ENCODE measurements at places on chromosomes 6 and 20. TPM values are rescaled to one million over a fixed set of nuclear protein-coding genes. Genes with fewer than 3 reads are reported as not detected.
A peak's percentile ranks its signal among the peaks of the same experiment; 100 is the strongest.

Gene KIF6
- total RNA-seq = not detected

Gene TRIM15
- total RNA-seq = not detected

DNA sequence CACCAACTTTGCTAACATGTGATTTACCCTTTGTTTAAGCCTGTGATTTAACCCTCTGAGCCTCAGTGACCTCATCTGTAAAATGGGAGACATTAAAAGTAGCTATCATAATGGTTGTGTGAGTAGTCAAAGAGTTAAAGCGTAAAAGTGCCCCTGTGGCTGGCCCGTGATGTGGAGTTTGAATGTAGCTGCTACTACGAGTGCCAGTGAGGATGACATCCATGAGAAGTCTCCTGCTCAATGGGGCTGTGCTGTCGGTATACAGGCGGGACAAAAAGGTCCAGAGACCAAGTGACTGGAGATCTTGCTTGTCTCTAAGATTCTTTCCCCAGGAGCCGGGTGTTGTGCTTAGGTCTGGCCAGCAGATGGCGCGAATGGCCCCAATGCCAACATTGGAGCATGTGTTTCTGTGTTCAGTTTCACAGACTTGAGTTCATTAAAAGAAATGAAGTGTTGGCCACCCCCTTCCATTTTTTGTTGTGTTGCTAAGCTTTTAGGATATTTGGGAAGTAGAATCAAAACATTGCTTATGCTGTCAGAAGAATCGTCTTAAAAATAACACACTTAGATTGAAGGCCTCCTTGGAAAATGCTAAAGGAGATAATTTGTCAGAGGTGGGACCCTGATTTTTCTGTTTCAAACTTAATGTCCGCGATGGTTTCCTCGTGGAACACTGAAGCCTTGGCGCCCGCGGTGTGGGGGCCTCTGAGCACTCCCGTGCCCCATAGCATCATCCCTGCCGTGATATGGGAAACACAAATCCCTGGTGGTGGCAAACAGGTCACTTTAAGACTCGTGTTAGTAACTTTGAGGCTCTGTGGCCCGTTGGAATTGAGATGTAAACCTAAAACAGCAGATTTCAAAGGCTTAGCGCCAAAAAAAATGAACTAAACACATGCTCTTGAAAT is 9.3 kb upstream of the RBM38 start:
- DNase-seq = peak; percentile 61

DNA sequence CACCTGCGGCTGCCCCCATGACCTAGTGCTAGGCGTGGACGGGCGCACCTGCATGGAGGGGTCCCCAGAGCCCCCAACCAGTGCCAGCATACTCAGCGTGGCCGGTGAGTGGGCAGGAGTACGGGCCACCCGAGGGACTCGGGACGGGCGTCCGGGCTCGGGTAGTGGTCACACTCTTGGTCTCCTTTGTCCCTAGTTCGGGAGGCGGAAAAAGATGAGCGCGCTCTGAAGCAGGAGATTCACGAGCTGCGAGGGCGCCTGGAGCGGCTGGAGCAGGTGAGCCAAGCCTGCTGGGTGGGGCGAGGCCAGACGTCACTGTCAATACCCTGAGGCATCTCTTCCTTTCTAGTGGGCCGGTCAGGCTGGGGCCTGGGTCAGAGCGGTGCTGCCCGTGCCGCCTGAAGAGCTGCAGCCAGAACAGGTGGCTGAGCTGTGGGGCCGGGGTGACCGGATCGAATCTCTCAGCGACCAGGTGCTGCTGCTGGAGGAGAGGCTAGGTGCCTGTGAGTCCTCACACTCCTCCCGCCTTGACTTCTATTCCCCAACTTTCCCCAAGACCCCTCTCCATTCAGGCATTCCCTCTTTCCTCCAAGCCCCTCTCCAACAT is 2.9 kb downstream of the EGFL8 start:
- DNase-seq = no peak

- no peak for DNase-seq
These were observed 2.2 kb downstream of the CBLN4 start for GRCh38 chr20:56002908-56003800.

- DNase-seq = peak; percentile 45
These were observed 101.7 kb downstream of the F13A1 start for GRCh38 chr6:6218759-6219085.

DNA sequence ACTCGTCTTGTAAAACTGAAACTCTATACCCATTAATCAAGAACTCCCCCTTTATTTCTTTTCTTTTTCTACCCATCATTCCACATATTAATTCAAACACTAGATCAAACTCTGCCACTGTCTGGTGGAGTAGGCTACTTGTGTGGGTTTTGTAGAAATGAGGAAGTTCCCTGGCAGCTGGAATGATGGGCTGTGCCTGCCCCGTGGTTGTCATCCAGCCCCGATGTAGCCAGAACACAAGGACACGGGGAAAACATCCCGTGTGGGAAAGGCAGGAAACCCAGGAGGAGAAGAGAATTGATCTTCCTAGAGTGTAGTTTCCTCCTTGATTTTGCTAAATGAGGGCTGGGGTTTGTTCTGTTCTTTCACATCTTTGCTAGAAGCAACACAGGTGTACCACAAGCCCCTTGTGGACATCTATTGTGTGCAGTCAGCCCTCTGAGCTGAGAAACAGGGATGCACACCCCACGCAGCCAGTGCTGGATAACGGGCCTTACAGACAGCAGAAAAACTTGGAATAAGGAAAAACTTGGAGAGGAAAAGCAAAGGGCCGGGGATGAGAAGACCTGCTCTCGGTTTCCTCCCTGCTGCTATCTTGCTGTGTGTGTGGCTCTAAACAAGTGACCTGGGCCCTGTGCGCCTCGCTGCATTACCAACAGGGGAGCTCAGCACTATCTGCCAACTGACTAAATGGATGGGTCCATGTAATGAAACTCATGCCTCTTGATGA is 88.0 kb downstream of the SCML4 start:
- no peak for DNase-seq

- DNase-seq = no peak
These were observed 534.7 kb downstream of the PHF3 start for GRCh38 chr6:64170316-64170715.

GRCh38 chr6:147126618-147127022 is 77.6 kb upstream of the STXBP5 start:
- no peak for DNase-seq

DNA sequence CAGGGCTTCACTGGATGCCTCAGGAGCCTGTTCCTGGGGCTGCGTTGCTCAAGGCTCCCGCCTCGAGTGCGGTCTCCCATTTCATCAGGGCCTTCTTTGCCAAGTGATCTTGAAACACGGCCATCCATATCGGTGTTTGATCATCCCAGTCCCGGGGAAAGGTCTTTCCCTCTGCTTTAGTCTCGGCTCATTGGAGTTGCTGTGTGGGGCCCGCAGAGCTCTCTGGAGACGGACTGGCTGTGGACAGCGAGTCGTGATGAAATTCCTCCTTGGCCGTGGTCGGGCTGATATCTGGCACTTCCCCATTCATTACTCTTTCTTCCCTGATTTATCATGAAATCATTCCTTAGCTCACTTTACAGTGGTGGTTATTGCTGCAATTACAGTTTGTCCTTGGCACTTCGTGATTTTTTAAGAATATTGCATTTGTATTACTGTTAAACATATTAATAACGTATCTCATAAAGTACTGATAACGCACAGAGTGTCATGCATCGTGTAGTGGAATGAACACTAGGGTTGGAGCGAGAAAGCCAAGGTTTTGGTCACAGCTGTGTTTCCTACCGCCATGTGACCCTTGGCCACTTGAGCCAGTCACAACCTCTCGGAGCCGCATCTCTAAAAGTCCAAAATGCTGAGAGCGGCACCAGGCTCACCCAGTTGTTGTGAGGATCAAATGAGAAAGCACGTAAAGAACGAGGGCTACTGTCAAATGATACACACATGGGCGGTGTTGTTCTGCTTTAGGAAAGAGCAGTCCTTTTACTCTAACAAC is 71.8 kb downstream of the MTHFD1L start:
- DNase-seq = no peak

GRCh38 chr6:35731414-35731735 is 5.5 kb upstream of the ARMC12 start:
- peak; percentile 57 for DNase-seq

DNA sequence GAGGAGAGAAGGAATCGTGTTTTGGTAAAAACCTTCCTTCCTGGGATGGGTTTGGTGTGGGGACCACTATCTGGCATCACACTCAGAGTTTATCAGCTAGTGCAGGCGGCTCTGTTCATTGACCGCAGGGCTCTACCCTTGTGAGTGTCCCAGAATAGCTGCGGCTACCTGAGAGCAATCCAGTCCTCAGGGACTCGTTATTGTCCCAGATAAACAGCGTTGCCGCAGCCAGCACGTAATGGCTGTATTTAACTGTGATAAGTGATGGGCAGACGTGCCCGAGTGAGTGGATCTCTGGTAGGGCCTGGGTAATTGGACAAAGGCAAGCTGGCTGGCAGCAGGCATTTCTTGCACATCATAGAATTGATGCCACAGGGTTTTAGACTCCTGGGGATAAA is 163.3 kb downstream of the SOBP start:
- no peak for DNase-seq

GRCh38 chr20:57536120-57536708 is 11.3 kb upstream of the CTCFL start:
- DNase-seq = no peak

Gene CBLN4
- total RNA-seq = not detected

DNA sequence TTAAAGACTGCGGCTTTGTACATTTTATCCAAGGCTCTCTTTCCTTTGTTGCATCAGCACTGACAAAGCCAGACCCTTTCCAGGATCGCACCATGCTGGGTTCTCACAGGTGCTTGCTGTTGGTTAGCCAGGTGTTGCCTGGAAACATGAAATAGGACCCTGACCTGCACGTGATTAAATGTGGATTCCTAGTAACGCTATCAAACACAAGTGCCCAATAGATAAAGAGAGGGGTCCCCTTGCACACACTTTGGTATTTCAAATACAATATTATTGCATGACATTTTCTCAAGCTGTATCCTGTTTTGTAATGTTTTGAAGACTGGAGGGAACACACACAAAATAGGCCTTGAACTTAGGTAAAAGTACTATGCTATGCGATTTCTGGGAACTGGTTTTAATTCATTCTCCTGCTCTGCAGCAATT is 73.3 kb downstream of the AKAP12 start:
- DNase-seq = no peak

DNA sequence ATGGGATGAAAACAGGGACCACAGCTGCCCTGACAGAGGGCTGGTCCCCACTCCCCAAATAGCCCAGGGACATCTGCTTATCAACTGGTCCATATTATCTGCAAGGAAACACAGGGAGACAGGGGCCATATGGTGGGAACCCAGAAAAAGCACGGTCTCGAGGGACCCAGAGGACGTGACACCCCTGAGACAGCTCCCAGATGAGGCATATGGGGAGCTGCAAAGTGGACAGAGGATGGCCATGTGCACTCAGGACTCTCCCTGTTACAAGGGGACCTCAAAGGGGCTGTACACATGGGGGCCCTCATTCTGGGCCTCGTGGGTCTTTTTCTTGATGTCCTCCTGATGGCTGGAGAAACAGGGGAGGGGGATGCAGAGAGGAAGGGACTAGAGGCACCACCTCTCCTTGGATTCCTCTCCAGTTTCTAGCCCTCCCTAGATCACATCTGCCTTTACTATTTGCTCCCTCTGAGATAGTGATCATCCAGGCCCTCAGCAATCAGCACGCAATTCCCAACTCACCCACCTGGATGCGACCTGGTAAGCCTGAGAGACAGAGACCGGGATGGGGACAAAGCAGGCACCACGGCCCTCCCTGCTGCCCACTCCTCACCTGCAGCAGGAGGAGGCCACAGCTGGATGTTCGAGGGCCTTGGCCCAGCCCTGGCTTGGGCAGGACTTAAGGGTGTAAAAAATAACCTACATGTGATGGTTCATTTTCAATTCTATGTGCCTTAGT is 13.1 kb upstream of the HLA-G start:
- DNase-seq = no peak

Gene PDYN
- not detected for total RNA-seq

Gene TAGAP
- not detected for total RNA-seq

DNA sequence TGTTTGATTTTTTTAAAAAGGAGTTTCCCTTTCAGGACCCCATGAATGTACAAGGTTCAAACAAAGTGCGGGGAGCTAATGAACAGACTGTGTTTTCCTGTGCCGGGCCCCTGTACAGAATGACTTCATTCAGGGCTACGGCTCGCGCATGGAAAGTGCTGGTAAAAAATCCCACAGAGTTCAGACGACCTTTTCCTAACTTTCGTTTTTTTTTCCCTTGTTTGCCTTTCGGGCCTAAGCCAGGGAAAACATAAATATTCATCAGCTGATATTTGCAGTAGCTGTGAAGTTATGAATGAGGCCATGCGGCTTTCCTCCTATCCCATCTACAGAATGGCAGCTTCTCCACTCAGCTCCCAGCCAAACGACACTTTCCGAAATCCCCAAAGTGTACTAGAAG is 74.0 kb downstream of the HAO1 start:
- no peak for DNase-seq

DNA sequence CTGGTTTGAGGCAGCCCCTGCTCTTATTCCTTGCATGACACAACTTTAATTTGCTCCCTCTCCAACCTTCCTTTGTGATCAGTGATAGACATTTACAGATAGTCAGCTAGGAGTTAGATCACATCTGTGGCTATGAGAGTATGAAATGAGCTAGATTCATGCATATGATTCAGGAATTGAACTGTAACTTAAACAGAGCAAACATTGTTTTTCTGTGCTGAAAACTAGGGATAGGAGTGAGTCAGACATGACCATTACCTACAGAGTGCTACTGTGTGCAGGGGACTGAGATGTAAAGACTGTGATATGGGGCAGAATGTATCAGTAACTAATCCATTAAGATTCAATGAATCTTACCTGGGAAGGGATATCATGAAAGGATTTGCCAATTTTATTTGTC is 279.4 kb upstream of the SPTLC3 start:
- DNase-seq = no peak

DNA sequence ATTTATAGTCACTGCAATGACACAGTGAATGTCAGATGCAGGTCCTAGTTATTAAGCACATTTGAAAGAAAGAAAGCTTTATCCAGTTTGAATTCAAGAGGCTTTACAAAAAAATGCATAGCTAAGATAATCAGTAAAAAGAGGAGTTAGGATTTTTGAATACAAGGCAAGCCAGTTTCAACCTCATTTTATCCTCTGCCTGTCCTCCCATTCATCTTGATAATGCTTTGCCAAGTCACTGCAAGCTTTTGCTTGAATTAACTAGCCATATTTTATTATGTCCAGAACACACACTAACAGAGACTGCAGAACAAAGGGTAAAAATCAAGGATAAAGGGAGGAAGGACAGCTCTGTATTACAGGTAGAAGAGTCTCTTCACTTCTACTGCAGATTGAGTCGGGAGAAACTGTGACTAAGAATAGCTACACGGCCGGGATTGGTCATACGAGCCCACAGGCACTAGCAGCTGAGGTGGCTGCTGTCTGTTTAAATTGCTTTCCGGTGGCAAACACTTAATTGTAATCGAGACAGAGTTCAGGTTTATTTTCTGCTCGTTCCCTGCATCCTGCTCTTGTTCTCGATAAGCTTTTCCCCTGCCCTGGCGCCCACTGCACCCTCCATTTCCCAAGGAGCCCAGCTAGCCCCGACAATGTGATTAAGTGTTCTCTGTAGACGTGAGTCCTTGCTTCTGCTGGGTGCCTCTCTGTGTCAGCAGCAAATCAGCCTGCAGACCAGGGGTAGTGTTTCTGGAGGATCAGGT is 30.5 kb upstream of the AKAP12 start:
- peak; percentile 3 for DNase-seq
